ENCODE measurements at places on chromosomes 1 and 21.
A peak's percentile ranks its signal among the peaks of the same experiment; 100 is the strongest.

DNA sequence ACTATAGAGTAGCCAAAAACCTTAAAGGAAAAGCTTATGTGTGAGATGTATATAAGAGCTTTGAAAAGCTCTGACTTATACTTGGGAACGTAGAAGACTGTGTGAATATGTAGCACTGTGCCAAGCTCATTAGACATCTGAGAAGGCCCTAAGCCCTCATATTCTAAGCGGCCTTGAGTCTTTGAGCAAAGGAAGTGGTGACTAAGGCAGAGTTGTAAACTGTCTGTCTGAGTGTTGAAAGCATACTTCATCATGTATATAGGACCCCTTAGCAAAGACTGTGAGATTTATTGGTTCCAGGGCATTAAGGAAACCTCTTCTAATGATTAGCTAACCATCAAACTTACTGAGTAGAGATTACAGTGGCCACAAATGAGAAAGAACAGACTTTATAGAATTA, 153.3 kb upstream of the LYPLAL1 start:
- no peak for DNase-seq

- no peak for DNase-seq
These were observed 151.1 kb upstream of the DPT start for GRCh38 chr1:168879896-168880734.

DNA sequence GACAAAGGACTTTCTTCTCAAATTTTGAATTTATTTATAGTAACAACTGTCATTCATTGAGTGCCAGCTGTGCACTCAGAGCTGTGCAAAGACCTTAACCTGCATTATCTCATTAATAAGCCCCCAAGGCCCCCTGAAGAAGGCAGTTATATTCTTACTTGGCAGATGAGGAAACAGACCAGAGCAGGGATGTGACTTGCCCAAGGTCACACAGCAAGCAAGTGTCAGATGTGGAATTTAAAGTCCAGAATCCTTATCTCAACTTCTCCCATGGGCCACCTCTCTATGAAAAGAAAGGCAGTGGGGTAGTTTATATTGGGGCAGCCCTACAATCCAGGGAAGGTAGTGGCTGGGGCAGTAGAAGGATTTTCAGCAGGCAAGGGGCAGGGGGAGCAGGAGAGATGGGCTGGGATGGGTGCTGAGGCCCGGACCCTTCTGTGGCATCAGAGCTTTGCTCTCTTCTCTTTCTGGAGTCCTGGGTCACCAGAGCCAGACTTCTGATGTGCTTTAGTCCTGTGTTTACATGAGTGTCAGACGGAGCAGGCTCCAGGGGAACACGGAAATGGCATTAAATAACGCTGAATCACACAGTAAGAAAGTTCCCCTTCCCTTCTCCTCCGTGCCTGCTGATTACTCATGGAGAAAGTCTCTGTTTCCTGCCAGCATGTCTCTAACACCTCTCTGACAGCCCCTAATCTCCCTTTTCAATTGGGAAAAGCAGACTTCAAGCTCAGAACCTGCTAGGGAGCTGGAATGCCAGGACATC, 39.5 kb downstream of the EPHB2 start:
- peak; percentile 96 for DNase-seq

DNA sequence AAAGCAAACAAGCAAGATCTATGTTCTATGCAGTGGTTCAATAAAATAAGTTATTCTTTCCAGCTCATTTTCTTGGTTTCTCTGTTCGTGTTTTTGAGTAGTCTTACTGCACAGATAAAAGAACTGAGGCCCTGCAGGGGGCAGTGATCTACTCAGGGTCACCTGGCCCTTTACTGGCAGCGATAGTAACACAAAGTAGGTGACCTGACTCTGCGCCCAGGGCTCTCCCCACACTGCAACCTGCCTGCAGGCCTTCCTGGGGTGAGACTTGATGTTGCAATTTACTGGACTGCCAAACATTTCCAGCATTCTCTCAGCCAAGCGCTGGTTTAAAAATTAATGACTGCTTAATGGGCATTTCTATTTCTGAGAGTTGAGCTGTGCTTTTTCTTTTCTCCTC, 110.3 kb downstream of the HUNK start:
- DNase-seq: no peak

DNA sequence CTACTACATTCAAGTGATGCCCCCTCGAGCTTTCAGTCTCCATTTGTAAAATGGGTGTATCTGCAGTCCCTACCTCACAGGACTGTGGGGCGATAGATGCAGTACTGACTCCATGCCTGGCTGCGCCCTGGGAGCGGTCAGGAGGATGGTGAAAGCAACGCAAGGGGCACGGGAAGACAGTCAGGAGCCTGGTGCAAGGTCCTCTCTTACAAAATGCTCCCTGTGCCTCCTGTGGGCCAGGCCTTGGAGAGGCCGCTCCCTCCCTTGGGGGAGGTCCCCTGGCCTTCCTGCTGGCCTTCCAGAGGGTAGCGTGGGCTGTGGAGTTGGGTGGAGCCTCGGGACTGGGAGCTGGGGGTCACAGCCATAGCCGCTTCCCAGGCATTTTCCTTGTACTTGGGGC, 21.6 kb downstream of the FAM151A start:
- DNase-seq: no peak

- no peak for DNase-seq
These were observed 85.1 kb downstream of the ZNF644 start for GRCh38 chr1:90936731-90937130.

DNA sequence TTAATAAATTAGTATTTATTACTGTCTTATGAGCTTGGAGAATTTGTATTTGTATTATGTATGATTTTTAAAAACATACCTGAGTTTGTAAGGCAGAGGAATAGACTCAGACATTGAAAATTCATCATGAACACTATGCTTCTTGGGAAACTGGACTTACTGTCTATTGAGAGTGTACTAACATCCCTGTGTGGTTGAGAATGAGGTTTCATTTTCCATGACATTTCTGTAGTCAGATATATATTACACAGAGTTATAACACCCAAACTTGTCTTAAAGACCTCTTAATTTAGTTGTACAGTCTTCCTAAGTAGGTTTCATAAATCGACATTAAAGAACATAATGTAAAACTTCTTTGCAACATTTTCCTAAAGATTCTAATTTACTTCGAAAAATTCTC, 30.0 kb downstream of the PPP2R5A start:
- no peak for DNase-seq

GRCh38 chr1:1117469-1117831, 1.6 kb upstream of the C1orf159 start:
- DNase-seq: no peak

GRCh38 chr1:27383039-27383605, at the start of gene CD164L2:
Gene CD164L2 (minus strand): TSS chr1:27383333. CDS start chr1:27383239, 94 bp downstream.
- DNase-seq: no peak

GRCh38 chr1:234879147-234880080, 249.2 kb downstream of the TOMM20 start:
- no peak for DNase-seq

- peak; percentile 46 for DNase-seq
These were observed 4.0 kb downstream of the CASQ2 start for GRCh38 chr1:115764541-115764940.

DNA sequence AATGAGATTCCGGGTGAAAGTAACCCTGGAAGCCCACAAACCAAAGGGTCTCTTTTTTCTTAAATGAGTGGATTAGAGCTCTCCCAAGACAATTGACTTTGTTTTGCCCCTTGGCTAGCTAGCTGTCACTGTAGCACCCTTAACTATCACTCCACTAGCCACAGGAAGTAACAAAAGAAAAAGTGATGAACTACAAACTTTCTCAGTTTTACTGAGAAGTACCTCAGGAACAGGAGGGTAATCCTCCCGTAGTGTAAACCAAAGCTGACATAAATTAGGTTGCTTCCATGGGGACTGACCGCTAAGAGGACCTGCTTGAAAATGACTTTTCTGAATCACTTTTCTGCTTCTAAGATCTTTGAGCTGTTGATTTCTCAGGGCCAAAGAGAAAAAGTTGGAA, 240.1 kb downstream of the BARHL2 start:
- DNase-seq: no peak

DNA sequence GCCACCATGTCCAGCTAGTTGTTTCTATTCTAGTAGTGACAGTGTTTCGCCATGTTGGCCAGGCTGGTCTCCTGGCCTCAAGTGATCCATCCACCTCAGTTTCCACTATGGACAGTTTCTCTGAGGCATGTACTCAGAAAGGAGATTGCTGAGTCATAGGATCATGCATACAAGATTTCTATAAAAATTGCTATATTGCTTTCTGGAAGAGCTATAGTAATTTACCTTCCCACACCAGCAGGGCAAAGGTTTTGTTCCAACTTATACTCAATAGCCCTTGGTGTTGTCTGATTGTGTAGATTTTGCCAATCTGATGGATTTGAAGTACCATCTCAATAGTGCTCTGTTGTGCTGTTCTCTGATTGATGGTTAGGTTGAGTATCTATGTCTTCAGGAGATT, 15.6 kb upstream of the ATP1A1 start:
- DNase-seq: no peak

DNA sequence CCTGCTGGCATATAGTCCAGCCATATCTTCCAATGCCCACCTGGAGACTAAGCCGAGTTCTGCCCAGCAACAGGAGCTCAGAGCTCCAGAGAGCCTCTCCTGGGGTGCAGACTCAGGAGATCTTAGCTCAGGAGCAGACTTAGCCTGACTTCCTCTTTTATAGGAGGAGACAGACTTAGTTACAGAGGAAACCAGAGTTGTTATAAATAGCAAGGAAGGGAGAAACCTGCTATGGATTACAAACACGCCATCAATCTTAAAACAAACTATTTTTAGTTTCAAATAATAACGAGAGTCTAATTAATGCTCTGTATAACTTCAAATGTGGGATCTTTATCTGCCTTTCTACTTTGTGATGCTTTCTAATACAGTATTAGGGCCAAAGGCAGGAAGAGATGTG, 3.3 kb upstream of the KIF21B start:
- DNase-seq: no peak

GRCh38 chr1:43719063-43719462, 11.7 kb downstream of the ST3GAL3 start:
- DNase-seq: no peak

DNA sequence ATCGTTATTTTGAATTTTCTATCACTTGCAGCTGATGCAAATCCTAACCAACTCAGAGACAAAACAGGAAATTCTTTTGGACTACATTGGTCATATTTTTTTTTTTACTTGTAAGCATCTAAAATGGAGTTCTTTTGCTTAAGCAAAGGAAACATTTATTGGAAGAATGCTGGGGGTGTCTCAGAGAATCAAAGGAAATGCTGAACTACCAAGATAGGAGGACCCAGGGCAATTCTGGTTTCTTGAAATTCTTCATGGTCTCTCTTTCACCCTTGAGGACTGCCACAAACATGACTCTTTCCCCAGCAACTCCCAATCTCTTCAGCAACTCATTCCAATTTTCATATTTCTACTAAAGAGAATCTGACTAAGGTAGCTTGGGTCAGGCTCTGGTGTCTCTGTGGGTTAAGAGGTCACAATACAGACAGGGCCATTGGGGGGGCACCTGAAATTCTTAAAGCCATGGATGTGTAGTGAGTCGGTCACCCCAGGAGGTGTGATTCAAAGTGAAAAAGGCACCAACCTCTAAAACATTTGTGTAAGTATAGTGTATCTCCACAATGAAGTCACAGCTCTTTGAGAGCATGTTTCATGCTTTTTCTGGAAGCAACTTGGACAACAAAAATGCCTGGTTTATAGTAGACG, 171.1 kb upstream of the FGGY start:
- no peak for DNase-seq

DNA sequence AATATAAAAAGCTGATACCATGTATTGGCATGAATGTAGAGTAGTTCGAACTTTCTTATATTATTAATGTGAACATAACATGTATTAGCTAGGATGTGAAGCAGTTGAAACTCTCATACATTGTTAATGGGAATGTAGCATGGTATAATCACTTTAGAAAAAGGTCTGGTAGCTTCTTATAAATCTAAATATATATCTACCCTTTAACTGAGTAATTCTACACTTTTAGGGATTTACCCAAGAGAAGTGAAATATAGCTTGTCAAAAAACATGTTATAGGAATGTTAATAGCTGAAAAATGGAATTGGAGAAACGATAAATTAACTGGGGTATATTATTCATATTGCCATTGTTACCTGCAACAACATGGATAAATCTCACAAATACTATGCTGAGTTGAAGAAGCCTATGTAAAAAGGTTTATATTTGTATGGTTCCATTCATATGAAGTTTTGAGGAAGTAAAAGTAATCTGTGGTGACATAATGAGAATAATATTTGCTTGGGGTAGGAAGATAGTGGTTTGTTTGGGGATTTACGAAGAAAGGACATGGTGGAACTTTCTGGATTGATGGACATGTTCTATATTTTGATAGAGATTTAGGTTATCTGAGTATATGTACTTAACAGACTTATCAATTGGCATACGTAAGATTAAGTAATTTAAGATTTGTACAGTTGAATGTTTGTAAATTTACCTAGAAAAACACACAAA, 76.6 kb downstream of the MAST2 start:
- DNase-seq: no peak

DNA sequence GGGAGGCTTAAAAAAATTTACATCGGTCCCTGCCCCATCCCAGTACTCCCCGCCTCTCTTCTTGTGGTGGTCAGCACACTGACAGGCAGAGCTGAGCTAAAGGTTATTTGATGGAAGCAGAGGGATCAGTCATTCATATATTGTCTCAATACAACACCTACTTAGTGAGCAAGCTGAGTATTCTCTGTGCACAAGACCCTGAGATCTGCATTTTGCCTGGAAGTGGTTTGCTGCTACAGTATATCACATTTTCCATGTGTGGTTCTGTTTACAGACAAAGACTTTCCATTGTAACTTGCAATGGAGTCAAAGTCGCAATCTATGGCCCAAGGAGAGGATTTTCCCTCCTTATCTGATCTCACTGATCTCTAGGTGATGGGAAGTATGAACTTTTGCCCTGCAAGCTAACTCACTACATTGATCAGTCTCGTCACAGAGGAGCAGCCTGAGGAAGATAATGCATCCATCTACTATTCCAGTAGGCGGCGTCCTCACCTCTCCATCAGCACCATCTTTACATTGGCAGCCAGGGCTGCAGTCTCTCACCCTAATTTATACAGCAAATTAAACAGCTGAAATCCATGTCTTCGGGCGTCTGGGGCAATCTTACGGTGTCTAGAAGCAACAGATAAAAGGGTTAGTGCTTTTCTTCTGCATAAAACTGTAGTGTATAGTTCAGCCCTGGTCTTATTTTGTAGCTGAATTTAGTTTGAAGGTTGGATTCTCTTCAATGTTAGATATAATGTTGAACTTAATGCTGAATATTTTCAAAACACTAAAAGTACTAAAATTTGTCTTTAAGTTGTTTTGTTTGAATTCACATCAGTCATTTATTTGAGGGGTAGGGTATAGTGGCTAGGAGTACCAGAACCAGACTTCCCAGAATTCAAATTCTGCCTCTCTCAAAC, 3.2 kb upstream of the TRAF5 start:
- no peak for DNase-seq

Measured in HFF-Myc (cell line).